Mesendoderm (in vitro differentiated cells): ENCODE measurements at places on chromosomes 7 and 10.

DNA sequence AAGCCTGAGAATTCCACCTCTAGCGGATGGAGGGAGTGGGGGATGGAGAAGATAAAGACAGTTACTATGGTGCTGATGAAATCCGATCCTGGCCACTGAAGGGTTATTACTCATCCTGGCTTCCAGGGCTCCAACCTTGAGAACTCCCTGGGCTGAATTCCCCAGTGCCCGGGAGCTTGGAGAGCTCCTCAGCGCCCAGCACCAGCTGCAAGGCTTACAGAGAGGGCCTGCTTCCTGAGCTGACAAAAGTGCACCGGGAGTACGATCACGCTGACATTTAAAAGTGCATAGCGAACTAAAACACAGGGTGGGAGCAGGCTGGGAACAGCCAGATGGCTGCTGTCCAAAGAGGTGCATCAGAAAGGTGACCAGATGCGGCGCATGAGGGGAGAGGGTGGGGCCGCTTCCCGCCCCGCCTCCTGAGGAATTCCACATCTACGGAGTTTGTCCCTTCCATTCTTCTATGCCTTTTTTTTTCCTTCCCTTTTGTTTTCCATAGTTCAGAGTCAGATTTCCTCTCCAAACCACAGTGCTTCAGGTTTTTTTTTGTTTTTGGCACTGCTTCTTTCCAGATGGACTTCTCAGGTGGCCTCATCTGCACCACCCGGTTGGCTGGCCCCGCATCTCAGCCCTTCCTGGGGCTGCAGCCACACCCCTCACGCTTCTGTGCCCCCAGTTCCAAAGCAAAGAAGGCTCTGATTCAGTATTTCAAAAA is 62.4 kb upstream of the MKRN1 start:
- DNase-seq = peak; percentile 98

- DNase-seq = no peak
Observed at GRCh38 chr7:47887016-47887640, 61.1 kb downstream of the PKD1L1 start.

DNA sequence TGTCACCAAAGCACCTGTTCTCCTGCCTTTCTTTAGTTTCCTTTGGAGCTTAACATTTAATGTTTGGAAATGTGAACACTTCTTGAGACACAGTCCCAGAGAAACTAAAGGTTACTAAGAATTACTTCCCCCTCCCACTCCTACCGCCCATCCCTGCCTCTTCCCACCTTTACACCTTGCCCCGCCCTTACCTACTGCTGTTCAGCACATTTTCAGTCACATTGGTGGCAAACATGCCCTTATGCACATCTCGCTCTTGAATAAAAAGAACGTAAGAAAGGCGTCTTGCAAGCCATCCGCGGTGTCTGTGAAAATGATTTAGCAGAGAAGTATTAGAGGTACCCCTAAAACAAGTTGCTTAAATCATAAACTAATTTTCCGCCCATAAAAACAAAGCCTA is 8.2 kb downstream of the GPAM start:
- DNase-seq = no peak

GRCh38 chr7:25026156-25026555 is 46.2 kb upstream of the OSBPL3 start:
- peak; percentile 76 for DNase-seq

GRCh38 chr7:20320322-20320721 is 10.4 kb upstream of the ITGB8 start:
- no peak for DNase-seq

DNA sequence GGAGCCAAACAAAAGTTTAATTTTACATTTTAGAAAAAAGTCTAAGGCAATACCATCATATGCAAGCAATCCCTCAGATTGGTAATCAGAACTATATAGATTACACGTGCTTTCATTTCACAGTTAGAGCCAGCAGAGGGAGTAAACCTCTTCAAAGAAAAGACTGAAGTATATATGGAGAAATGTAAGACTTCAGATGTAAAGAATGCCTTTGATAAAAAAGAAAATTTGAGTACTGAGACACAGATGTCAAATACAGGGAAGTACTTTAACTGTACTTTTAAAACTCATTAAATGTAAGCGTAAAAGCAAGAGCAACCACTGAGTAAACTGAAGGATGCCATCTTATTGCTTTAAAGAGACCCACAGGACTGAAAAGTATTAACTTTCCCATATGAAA is 101.4 kb upstream of the FAM133B start:
- DNase-seq = peak; percentile 82

- DNase-seq = no peak
Observed at GRCh38 chr10:81594991-81595390, 280.0 kb upstream of the NRG3 start.

DNA sequence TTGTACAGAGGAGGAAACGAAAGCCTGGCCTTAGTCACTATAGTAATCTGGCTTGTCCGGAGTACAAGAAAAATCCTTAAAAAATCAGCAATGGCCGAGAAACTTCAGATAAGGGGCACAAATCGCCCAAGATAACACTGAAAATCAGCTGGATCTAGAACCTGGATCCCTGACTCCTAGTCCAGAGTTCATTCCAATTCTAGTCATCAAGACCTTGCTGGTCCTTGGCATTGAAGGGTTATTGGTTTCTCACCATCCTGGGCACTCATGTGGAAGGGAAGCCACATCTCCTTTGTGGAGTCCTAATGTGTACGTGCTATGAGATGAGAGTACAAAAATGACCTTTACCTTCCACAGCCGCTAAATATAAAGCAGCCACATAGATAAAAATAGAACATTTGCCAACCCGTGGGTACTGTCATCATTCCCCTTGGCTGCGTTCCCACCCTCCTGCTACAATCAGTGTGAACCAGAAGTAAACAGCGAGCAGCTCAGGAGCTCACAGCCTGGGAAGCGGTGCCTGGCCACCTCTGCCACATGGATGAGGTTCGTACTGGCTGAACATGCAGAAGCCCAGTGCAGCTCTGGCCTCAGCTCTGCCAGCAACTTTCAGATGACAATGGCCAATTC is 116.0 kb upstream of the PDLIM1 start:
- no peak for DNase-seq

DNA sequence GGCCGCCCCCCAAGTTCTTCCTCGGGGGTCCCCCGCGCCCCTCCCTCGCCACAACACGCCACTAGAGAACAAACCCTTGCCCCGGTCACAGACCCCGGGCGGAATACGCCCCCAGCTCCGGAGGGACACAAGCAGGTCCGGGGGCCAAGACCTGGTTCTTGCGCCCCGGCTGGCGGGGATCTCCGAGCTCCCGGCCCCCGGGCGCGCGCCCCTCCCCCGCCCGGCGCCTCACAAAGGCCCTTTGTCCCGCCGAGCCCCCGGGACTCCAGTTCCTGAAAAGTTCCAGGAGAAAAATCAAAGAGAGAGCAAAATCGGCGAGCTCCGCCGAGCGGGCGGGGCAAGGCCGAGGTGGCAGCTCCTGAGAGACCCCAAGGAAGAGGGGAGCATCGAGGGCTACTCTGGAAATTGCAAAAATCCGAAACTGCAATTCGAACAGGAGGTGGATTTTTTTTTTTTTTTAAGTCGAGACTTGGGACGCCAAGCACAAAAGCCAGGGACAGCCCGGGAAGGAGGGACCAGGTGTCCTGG is 4.0 kb downstream of the TNRC18 start:
- peak; percentile 58 for DNase-seq

DNA sequence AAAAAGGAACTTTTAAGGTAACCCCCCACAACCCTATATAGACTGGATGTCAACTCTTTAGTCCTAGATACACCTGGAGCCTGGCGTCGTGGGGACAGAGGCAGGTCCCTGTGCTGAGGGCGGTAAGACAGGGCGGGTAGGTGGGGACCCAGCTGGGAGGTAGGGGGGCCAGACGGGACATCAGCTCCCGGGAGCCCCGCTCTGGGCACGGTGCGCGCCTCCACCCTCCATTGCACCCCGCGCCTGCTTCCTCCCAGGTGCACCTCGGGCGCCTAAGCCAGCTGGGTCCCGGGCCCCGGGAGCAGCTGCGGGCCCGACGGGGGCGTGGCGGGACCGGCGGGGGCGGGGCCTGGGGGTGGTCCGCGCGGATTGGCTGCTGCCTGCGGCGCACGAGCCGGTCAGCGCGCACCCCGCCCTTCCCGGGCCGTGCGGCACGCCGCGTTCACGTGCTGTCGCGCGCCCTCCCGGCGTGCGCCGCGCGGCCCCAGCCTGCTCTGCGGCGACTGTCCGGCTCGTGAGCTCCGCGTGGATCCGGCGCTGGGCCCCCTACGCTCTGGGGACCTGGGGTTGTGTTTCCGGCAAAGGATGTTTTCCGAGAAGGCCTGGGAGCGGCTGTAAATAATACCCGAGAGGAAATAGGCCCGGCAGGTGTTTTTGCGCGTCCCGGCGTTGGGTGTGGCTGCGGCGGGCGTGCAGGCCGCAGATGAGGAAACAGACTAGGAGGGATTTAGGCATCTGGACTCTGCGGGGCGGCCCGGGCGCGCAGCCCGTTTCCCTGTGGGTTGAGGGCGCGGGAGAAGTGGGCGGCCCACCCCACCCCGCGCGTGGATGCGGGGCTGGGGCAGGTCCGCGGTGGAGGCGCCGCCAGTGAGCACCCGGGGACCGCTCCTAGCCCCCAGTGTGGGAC is 39.1 kb upstream of the PFKFB3 start:
- peak; percentile 87 for DNase-seq

- peak; percentile 47 for DNase-seq
Observed at GRCh38 chr10:83625831-83626360, 513.4 kb upstream of the GHITM start.

DNA sequence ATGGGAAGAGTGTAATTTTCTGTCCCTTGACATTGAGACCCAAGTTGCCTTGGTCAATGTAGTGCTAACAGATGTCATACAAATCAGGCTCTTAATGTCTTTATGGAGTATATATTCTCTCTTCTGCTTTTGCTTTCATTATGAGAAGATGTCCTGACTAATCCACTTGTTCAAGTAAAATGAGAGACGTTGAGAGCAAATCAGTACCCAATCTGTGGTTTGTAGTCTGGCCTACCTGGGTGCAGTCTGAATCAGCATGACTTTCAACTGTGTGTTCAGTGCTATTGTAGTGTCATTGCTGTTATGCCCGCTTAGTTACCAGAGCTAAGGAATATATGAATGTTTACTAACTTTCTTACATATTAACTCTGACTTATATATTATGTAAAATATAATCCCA is 612.4 kb downstream of the ANKRD7 start:
- DNase-seq = no peak

- no peak for DNase-seq
Observed at GRCh38 chr7:112202816-112203215, 3.4 kb downstream of the DOCK4 start.

GRCh38 chr10:98131619-98132018 is 2.8 kb upstream of the R3HCC1L start:
- peak; percentile 22 for DNase-seq

DNA sequence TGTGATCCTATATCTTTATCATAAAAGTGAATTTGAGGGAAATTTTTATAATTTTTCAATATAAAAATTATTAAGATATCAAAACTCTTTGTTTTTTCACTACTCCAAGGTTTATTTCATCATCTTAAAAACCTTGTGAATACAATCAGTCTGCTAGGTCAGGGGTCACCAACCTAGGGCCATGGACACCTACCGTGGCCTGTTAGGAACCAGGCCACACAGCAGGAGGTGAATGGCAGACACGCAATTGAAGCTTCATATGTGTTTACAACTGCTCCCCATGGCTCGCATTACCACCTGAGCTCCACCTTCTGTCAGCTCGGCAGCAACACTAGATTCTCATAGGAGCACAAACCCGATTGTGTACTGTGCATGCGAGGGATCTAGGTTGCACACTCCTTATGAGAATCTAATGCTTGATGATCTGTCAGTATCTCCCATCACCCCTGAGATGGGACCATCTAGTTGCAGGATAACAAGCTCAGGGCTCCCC is 271.2 kb upstream of the C7orf33 start:
- no peak for DNase-seq

- peak; percentile 50 for DNase-seq
Observed at GRCh38 chr7:132381742-132382472, 194.4 kb downstream of the PLXNA4 start.

DNA sequence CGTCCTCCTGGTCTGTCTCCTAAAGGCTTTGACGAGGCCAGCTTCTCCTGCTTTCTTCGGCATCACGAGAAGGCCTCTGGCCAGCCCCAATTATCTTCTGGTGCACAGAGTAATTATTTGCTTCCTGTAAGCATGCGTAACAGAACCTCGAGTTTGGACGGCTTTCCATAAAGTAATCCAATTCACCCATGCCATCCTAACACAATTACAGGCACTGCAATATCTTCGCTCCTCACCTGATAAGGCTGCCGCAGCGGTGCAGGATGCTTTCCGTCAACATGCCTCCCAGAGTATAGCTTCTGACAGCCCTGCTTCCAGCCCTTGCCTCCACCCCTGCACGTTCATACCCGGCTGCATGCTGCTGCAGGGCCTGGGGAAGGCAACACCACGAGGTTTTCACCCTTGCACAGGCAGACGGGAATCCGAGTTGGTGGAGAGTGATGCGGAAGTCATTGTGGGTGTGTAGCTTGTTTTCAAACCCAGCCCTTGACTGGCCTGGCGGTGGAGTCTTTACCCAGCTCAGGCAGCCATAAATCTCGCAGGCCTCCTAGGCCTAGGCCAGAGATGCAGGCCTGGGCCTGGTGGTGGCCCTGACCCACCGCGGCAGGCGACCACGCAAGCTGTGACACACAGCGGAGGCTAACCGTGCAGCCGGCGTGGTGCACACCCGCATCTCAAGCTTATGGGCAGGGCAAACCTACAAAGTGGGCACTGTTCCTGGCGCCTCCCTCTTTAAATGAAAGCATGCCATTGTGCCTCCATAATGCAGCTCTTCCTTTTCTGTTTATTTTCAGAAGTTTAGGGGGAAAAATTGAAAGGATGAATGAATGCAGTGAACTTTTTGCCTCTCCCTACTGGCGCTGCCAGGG is 12.7 kb downstream of the EBF3 start:
- DNase-seq = no peak

GRCh38 chr10:88899886-88900285 is 19.8 kb downstream of the STAMBPL1 start:
- DNase-seq = no peak

DNA sequence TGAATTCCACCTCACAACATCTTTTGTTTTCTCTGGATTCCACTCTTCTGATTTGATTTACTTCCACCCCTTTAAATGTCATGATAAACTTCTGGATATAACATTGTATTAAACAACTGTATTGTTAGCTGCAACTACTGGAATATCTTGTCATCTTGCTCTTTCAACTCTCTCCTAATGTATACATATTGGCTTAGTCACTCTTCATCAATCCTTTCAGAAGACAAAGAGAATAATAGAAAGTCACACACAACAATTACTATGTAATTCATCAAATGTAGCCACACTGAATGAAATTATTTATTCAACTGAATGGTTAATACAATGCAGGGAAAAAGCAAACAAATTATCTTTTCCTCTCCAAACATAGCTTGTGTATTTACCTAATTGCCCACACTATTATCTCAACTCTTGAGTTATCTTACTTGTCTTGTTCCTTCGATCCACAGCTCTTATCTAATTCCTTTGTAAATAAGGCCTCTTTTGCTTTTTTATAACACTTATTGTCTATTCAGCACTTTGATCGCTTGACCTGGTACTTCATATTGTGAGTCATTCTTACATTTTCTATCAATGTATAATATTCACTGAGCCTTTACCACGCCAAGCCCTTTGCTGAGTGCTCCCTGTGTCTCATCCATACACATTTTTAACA is 16.7 kb downstream of the SEMA3A start:
- DNase-seq = peak; percentile 69

GRCh38 chr10:112531421-112531820 is 84.4 kb downstream of the VTI1A start:
- no peak for DNase-seq

GRCh38 chr7:30224511-30225062 is 59.8 kb upstream of the ZNRF2 start:
- no peak for DNase-seq
